ENCODE measurements at places on chromosomes 6 and 20.

DNA sequence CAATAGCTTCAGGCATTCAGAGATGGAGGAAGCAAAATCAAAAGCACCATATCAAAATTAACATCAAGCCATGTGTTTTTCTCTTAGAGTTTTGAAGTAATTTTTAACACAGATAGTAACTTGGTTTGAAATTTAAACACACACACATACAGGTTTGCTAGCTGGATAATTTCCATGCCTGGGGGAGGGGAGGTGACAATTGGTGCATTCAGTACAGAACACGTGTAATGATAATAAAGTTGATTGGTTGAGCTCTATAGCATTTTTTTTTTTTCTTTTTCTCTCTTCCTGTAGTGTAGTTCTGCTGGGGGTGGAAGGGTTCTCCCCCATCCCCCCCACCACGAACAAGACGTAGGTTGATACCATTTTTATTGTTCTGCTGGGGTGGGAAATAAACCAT, 564.8 kb downstream of the LMBRD1 start:
- DNase-seq: no peak

- DNase-seq: no peak
Measured at GRCh38 chr20:44807684-44808056, 2.7 kb downstream of the RIMS4 start.

- DNase-seq: peak; percentile 46
Measured at GRCh38 chr6:122692175-122692598, 82.0 kb downstream of the PKIB start.

DNA sequence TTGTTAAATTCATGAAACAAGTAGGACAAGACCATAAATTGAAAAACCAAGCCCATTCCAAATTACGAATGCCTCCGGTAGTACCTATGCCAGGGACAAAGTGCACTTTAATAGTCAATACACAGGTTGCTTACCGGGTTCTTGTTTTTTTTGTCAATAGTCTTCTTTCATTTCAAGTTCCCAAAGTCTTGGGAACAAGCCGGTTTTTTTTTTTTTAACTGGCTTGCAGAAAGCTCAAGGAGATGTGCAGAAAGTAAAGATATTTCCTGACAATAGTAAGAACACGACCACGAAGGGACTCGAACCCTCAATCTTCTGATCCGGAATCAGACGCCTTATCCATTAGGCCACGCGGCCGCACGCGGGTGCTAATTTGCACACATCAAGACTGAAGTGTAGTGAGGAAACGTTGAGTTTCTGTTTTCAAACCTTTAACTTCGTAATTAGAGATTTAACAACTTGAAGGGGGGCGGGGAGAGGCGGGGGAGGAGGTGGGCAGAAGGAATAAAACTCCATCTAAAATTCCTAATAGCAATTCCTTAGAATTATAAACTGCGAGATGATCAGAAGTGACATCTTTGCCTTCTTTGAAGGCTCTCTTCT, 181.0 kb downstream of the TRIM27 start:
- DNase-seq: peak; percentile 49

DNA sequence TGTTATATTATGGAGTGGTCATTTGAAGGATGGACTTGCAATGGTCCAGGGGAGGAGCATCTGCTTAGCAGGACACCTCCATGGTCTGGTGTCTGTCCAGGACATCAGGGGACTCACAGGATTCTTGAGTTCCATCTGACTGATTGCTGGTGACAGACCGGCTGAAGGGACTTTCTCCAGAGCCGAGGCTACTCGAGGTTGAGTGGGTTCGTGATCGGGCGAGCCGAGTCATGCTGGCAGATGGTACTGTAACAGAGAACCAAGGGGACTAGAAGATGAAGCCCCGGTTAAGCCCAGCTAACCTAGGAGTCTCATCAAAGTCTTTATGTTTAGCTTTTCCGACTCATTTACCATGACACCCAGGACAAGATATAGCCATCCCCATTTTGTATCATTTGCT, 7.5 kb upstream of the SLA2 start:
- no peak for DNase-seq

DNA sequence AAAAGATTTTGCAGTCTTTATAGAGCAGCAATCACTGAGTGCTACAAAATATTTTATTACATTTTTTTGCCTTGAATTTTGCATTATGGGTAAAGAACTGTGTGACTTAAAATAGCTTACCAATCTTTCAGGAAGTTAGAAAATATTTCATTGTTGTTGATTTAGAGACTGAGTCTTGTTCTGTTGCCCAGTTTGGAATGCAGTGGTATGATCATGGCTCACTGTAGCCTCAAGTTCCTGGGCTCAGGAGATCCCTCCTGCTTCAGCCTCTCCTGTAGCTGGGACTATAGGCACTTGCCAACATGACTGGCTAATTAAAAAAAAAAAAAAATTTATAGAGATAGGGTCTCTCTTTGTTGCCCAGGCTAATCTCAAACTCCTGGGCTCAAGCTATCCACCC, 100.8 kb downstream of the ADGRB3 start:
- DNase-seq: no peak
